ENCODE measurements at places on chromosomes 11 and 22.

DNA sequence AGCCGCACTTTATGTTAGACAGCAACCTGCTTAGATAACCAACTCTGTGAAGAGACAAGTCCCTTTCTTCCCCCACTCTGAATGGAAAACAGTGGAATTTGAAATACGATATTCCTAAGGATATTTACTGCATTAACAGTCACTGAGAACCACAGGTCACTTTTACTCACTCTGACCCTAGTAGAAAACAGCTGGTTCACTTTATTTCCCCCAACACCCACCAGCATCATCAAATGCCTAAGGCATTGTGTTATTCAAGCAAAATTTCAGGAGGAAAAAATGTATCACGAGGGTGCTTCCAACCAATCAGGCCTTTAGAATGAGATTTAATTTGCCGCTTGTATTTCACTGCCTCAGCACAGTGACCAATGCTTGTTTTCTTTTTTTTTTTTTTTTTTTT, 1134.1 kb upstream of the CCDC90B start:
- DNase-seq, result no peak

DNA sequence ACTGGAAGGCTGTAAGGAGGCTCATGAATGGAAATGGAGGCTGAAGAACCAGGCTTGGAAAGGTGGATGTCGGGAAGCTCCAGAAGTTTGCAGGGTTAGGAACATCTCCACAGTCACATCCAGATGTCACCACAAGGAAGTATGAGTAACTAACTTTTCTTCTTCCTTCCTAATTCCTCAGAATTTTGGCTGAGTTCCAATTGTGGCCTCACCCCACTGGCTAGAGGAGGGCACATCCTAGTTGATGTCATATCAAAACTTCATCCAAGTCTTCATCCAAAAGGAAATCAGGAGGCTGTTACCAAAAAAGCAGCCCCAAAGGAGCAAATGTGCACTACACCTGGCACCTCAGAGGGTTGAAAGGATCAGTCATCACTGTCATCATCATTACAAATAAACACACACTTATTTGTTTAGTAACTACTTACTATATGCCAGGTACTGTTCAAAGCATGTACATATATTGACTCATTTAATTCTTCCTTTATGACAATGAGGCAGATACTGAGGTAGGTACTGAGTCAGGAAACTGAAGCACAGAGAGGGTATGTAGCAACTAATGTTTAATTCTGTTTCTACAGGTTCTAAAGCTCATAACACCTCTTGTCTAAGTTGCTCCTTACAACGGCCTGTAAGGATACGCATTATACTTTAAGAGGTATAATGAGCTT, 7.3 kb upstream of the PTPN5 start:
- DNase-seq, result no peak

DNA sequence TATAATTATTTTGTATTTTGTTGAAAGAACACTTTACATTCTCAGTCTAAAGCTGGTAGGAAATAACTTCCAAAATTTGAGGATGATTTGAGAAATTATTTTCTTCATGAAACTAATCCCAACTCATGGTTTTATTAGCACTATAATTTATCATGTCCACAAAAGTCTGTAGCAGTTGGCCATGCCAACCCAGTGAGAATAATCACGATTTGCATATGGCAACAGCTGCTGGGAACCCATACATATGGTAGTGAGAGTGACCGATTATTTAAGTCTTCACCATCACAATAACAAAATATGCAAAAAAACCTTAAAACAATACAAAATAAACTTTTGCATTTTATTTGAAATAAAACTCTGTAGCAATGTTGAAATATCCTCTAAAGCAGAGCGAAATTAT, 445.9 kb upstream of the ANO3 start:
- DNase-seq, result no peak

GRCh38 chr11:117073539-117073938, 24.7 kb downstream of the SIK3 start:
- DNase-seq, result no peak

- peak; percentile 80 for DNase-seq
These were observed 61.0 kb upstream of the PLET1 start for GRCh38 chr11:112321501-112322172.

DNA sequence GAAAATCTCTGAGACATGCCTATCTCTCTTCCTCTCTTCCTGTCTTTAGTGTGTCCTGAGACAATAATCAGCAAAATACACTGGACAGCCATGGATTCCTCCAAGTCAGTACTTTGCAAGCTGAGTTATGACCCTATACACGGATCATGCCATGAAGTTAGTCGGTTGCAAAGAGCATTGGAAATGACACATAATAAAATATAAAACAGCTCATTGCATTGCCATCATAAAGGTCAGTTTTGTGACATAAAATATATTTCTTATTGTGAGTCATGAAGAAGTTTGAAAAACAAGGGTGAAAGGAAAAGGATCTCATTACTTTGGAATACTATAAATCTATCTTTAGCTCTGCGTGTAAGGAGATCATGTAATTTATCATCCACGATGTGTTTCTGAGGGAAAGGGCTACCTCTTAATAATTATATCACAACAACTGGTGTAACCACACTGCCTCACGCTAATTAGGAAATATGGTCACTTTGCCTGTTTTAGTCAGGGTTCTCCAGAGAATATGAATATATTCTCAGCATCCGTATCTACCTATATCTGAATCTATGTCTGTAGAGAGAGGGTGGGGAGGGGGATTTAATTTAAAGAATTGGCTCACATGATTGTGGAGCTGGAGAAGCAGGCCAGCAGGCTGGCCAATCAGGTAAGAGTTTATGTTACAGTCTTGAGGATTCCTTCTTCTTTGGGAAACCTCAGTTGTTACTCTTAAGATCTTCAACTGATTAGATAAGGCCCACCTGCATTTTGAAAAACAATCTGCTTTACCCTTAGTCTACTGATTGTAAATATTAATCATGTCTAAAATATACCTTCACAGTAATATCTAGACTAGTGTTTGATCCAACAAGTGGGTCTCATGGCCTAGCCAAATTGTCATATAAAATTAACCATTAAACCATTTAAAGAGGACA, 198.8 kb downstream of the FAT3 start:
- no peak for DNase-seq

DNA sequence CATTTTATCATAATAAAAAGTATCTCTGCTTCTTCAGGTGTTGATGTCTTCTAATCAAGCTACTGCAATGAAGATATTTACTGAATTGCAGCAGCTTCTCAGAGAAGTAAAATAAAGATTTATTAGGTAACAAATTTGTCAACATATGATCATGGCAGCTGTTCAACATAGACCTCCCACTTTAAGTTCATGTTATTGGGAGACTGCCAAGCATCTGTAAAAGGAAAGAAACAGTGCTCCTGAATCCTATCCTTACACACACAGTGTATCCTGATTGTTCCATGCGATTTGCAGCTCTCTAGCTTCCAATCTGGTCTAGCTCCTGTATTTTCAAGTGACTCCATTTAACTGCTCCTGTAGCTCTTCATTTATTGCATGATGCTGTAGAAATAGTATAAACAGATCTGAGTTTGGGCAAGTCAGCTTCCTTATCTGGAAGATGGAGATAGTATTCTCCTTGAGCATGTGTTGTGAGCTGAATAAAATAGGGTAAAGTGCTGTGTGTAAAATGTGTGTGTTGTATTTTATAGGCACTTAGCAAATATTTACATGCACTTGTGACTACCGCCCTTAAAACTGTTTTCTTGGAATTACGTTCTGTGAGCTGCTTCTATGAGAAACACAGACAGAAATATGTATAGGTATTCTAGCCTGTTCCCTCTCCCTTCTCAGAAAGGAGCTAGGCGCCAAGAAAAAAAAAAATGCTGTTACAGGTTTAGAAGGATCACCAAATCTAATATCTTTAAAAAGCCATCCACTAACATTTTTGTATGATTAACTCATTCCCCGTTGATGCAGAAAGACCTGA, 290.6 kb downstream of the JRKL start:
- DNase-seq, result no peak

GRCh38 chr11:14672635-14673034, 29.0 kb downstream of the PDE3B start:
- DNase-seq, result no peak

- DNase-seq, result no peak
These were observed 62.7 kb upstream of the FTH1 start for GRCh38 chr11:62030071-62030684.

GRCh38 chr22:48827904-48828555, 999.6 kb downstream of the BRD1 start:
- peak; percentile 58 for DNase-seq

DNA sequence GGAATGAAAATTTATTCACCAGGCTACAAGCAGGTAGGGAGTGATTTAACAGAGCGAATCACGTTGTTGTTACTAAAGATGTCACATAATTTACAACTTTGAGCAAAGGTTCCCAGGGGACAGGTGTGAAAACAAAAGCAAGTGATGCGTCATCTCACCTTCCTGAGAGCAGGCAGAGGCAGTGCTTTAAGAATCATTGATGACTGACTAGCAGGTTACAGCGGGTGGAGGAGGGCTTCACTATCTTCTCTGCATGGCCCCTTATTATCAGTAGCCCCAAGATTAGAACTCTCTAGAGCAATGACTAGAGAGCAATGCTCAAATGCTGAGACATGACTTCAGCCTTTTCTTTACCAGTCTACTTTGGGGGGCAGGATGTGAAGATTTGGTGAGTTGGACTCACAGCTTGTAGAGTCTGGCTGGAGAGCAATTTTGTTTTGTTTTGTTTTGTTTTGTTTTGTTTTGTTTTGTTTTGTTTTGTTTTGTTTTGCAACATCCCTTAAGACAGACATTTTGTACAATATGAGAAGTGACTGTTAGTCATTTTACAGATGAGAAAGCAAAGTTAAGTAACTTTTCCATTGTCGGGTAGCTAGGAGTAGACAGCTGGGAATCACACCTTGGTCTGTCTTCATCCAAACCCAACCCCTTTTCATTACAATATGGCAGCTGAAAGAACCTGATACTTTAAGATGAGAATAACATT, 84.8 kb downstream of the SLC1A2 start:
- DNase-seq, result no peak

DNA sequence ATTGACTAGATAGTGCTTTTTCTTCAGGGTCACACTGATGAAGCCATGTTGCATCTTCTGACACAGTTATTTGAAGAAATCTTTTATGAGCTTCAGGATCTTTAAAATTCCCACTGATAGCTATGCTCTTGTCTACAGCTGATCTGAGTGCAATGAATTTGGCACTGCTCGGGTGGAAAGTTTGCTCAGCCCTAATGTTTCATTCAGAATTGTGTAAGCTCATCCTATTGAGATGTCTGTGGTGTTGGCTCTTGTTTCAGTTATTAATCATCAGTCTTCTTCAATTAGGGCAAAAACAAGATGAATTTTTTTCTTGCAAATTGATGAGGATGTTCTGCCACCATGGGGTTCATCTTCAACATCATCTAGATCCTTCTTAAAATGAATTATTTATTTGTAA, 1387.0 kb upstream of the RAG2 start:
- DNase-seq, result no peak

GRCh38 chr11:60130496-60130895, 42.0 kb downstream of the MS4A2 start:
- DNase-seq, result no peak

- no peak for DNase-seq
These were observed 76.1 kb upstream of the UCP3 start for GRCh38 chr11:74084796-74085541.

GRCh38 chr11:10694486-10695239, 1.1 kb upstream of the IRAG1 start:
- DNase-seq, result no peak

DNA sequence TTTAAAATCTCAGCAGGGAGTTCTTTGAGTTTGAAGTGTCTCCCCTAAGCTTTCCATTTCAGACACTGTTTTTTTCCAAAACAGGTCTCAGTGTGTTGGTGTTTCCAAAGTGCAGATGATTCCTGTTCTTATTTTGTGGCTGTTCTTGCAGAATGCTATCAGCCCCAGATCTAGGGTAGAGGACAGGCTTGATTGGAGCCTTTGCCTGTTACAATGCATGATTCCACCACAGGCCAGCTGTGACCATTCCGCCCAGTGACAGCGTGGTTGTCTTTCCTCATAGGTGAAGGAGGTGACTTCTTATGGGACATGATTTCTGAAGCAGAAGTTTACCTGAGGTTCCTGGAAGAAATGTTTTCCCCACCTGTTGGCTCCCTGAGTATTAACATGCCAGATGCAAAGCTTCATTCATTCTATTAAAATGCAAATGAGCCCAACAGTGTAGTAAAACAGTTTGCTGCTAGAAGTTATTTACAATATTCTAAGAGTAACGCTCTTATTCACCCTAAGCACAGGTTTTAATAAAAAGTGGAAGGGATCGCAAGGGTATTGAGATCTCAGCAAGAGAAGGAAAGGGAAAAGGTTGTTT, 36.9 kb upstream of the BIRC3 start:
- DNase-seq, result no peak

DNA sequence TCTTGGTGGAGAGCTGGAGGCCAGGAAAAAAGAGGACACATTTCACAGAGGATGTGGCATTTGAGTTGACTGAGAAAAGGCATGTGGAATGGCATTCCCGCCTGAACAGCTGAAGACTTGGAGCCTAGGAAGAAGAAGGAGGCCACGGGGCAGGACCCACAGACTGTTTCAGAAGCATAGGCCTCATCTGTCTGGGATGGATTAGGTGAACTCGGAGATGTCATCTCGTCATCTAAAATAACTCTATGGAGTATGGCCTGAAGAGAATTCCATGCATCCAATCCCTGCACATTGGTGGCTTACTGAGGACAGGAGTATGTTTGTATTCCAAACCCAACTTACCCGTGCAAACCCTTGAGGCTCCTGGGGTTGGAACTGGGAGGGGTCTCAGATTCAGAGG, 16.4 kb downstream of the SPATA19 start:
- DNase-seq, result no peak

DNA sequence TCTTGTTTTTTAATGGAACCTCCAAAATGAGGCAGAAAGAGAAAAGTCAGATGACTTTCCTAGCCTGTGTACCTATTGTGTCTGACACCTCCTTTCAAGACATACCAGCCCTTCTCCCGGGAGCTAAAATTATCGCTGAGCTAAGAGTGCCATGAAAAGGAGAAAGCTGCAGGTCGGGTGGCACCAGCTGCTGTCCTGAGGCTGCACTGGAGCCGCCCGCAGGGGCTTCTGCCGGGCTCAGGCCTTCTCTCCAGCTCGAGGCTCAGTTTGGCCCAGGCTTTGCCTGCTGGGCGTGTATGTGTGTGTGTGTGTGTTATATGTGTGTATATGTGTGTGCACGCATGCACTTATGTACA, 27.7 kb upstream of the RAB1B start:
- DNase-seq, result no peak

DNA sequence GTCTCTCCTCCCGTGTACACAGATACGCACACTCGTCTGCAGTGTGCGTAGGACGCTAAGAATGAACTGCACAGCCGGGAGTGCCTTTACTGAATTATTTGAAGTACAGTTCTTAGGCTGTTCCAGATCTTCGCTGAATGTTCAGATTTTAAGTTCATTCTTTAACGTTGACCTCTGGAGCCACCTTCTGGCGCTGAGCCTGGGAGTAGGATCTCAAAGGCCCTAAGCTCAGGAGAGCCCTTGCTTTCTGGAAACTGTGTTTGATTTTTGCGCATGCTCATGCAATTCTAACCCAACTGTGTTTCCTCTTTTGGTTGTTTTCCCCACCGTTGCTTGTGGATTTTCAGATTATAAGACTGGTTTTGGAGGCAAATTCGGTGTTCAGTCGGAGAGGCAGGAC, 22.8 kb downstream of the CTTN start:
- no peak for DNase-seq

All from DMS79 (cell line).